Thyroid gland (tissue), 4 donors: ENCODE measurements at places on chromosomes 4 and X. TPM values are rescaled to one million over a fixed set of nuclear protein-coding genes. Genes with fewer than 3 reads are reported as not detected.

Gene PABPC4L
- total RNA-seq = 2.5 TPM

Gene MAGEH1
- 34.5 TPM for total RNA-seq

Gene EBP
- 34.3 TPM for total RNA-seq

Gene CSAG1
- not detected for total RNA-seq

Gene GRIA3
- total RNA-seq = 0.46 TPM

- DNase-seq = no peak
Measured at GRCh38 chr4:154569584-154569983, 6.8 kb downstream of the FGB start.

DNA sequence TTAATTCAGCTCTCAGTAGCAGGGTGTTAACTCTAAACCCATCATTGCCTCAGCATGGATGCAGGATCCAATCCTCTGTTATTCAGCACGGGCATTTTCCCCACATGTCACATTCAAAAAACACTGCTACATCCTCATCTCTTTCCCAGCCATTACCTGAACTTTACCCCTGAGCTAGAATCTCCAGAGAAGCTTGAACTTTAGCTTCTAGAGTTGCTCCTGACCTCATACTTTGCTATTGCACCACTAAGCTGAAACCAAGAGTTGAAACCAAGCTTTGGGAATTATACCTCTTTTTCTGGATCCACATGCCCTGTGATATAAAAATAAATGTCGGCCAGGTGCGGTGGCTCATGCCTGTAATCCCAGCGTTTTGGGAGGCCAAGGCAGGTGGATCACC is 90.7 kb downstream of the SHROOM3 start:
- DNase-seq = no peak

DNA sequence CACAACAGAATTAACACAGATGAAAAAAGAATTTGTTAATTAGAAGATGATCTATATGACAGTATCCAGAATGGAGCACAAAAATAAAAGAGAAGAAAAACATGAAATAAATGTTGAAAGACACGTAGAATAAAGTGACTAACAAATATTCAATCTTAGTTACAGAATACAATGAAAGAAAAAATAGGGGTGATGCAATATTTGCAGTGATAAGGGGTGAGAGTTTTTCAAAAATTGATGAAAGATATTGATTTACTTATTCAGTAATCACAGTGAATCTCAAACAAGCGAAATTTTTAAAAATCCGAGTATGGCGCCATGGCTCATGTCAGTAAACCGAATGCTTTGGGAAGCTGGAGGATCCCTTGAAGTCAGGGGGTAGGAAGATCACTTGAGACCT is 20.2 kb upstream of the RAB28 start:
- DNase-seq = no peak

DNA sequence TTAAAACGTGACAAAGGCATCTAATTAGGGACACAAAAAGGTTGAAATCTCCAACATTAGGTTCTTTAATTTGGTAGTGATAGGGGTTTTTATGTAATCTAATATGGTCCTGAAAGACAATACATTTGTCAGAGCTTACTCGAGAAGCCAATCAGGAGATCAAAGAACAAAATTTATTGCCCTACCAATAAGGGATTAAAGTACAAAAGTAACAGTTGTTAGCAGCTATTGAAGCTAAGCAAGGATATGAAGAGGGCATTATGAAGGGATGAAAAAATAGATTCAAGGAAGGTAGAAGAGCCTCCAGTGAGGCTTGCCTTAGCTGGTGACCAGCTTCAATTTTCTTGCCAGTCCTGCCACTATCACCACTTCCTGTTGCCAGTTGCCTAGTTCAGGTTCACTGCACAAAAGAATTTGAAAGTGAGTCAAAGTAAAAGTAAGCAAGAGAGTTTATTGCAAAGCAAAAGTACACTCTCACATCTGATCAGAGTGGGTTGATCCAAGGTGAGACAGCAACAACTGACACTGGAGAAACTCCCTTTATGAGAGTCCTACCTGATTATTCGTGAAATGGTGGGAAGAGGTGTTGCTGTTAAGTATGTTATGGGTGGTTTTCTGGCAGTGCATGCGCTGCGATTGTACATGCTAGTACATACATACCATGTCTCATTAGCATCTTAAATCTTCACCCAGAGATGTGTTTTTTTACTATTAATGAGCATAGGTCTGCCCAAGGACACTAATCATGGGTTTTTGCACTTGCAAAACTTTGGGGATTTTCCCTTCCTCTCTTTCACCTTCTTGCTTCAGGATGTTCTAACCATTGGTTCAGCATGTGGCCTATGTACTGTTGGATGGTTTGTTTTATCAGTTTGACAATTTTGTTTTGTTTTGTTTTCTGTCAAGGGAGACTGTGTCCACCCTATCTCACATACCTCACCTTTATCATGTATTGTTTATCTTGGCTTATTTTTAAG is 263.2 kb upstream of the ITM2A start:
- DNase-seq = peak; percentile 5

DNA sequence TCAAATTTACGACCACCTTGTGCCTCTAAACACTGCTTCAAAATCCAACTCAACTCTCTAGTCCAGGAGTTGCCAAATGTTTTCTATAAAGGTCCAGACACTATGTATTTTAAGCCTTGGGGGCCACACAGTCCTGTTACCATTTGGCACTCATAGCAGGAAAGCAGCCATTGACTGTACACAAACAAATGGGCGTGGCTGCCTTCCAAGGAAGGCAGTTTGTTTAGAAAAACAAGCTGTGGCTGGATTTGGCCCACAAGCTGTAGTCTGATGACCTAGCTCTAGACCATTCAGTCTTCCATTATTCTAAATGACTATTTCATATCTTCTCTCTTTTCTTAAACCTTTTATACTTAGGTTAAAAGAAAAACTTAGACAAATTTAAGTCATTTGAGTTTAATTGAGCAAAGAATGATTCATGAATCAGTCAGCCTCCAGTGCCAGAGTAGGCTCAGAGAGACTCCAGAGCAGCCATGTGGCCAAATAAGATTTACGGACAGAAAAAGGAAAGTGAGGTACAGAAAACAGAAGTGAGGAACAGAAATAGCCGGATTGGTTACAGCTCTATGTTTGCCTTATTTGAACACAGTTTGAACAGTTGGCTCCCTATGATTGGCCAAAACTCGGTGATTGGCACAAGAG is 825.8 kb upstream of the LCORL start:
- DNase-seq = no peak

- no peak for DNase-seq
Measured at GRCh38 chrX:102658556-102658955, 7.3 kb downstream of the GPRASP1 start.

DNA sequence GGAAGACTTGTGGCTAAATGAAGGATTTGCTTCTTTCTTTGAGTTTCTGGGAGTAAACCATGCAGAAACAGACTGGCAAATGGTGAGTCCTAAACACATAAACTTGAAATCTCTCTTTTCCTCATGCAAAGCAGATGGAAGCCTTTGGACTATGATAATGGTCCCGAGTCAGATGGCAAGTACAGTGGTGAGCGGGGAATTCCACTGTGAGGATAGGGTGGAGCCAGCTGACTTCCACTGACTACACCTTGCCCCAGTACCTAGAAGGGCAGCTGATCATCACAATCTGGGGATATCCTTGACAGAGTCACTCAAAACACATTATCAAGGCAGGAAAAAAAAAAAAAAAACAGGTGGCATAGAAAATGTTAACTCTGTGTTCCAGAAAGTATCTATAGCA is 34.3 kb downstream of the ENPEP start:
- no peak for DNase-seq

GRCh38 chr4:43556262-43556661 is 663.7 kb downstream of the GRXCR1 start:
- no peak for DNase-seq

GRCh38 chrX:83495898-83496297 is 12.2 kb upstream of the POU3F4 start:
- DNase-seq = no peak

DNA sequence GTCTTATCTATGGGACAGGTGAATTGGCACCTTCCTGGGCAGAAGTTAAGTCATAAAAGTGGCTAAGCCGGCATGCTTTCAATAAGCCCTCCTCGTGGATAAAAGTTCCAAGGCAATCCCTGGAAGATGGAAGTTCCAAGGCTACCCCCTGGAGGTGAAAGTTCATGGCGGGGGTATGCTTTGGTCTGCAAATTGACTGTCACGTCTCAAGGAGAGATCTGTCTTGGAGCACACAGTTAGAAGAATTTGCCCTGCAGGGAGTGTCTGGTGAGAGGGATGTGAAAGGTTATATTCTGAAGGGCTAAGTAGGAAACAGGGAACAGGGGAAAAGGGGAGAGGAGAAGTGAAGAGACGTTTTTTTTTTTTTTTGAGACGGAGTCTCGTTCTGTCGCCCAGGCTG is 26.2 kb upstream of the GPR173 start:
- DNase-seq = no peak
